Activated CD4-positive, alpha-beta memory T cell treated with anti-CD3 and anti-CD28 coated beads, Interleukin-2, amount 10 ng/mL, durations not matched to agents 7 days and 5 days (primary cell): ENCODE measurements at places on chromosomes 6 and 20. TPM values are rescaled to one million over a fixed set of nuclear protein-coding genes. Genes with fewer than 3 reads are reported as not detected.

GRCh38 chr20:25452333-25452732 lies 44.9 kb downstream of the GINS1 start:
- H3K27ac ChIP-seq = no peak overlapping the region
- no peaks in the 10 kb centered on the region for H3K4me1 ChIP-seq
- H3K4me3 ChIP-seq = no peak overlapping the region
- DNase-seq = no peak
- H3K36me3 ChIP-seq = peaks cover 20% of the 10 kb centered on the region
- no peaks in the 10 kb centered on the region for H3K27me3 ChIP-seq

DNA sequence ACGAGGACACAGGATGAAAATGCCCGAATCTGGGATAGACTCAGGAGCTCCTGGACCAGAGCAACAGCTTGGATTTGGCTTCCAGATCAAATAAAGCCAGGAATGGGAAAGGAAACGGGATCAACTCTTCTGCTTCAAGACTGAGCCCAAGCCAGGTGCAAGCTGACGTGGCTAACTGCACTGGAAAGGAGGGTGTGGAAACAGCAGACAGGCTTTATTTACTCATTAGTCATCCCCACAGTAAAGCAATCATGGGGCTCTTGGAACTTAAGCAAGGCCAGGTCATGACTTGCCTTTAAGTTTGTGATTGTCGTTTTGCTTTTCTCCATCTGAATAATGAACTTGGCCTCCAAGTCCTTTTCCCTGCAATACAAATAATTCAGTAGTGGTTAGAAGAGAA lies 45.2 kb downstream of the KIF16B start:
- DNase-seq = no peak
- no peaks in the 10 kb centered on the region for H3K4me1 ChIP-seq
- no peak overlapping the region for H3K27ac ChIP-seq

- no peaks in the 10 kb centered on the region for H3K27me3 ChIP-seq
- no peaks in the 10 kb centered on the region for H3K36me3 ChIP-seq
- H3K4me1 ChIP-seq = no peaks in the 10 kb centered on the region
- no peak overlapping the region for H3K4me3 ChIP-seq
- no peak overlapping the region for H3K27ac ChIP-seq
These were observed 473.1 kb upstream of the GJE1 start for GRCh38 chr6:141659582-141659981.

Gene CENPW
- total RNA-seq = 54.6 TPM

DNA sequence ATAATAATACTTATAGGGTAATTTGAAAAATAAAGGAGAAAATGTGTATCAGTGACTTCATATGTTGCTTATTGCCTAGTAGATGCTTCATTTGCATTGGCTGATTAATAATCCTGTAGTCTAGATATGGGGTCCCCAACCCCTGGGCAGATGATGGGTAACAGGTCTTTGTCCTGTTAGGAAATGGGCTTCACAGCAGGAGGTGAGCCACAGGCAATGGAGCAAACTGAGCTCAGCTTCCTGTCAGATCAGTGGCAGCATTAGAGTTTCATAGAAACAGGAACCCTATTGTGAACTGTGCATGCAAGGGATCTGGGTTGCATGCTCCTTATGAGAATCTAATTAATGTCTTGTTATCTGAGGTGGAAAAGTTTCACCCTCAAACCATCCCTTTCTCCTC lies 1049.5 kb upstream of the EPHA7 start:
- H3K27ac ChIP-seq = no peak overlapping the region
- H3K4me1 ChIP-seq = no peaks in the 10 kb centered on the region
- no peaks in the 10 kb centered on the region for H3K36me3 ChIP-seq
- DNase-seq = no peak
- no peaks in the 10 kb centered on the region for H3K27me3 ChIP-seq

- H3K4me3 ChIP-seq = no peak overlapping the region
- peaks cover 34% of the 10 kb centered on the region for H3K27me3 ChIP-seq
- no peaks in the 10 kb centered on the region for H3K36me3 ChIP-seq
- H3K4me1 ChIP-seq = no peaks in the 10 kb centered on the region
These were observed 6.0 kb downstream of the PDYN start for GRCh38 chr20:1987826-1988225.

- peaks cover 17% of the 10 kb centered on the region for H3K36me3 ChIP-seq
- no peak overlapping the region for H3K4me3 ChIP-seq
- no peak for DNase-seq
- H3K4me1 ChIP-seq = peaks cover 20% of the 10 kb centered on the region
These were observed 51.9 kb downstream of the HIVEP2 start for GRCh38 chr6:142893088-142893487.

DNA sequence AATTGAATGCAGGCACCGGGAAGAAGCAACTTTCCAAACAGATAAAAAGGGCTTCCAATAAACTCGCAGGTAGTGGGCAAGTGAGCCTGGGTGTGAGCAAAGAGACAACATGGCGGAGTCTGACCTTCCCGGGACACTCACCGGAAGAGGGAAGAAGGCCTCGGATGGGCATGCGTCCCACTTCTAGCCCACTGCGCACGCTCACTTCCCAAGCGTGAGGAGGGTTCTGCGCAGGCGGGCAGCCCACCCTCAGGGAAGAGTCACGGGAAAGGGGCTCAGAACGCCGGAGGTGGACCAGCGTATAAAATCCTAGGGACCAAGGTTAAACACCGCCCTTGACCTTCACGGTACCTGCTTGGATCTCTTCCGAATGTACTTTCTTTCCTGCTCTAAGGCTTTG lies 95.5 kb upstream of the AFDN start:
- no peak overlapping the region for H3K27ac ChIP-seq
- peaks cover 13% of the 10 kb centered on the region for H3K27me3 ChIP-seq
- DNase-seq = no peak
- no peaks in the 10 kb centered on the region for H3K4me1 ChIP-seq
- no peaks in the 10 kb centered on the region for H3K36me3 ChIP-seq

Gene LHFPL5
- not detected for total RNA-seq

GRCh38 chr6:142569676-142570075 lies 267.9 kb downstream of the ADGRG6 start:
- H3K4me3 ChIP-seq = no peak overlapping the region
- H3K27me3 ChIP-seq = no peaks in the 10 kb centered on the region
- H3K36me3 ChIP-seq = peaks cover 4% of the 10 kb centered on the region
- peak overlapping the region; percentile 19 for H3K27ac ChIP-seq

Gene HLA-DQA2
- total RNA-seq = not detected

GRCh38 chr6:22699151-22699550 lies 129.8 kb downstream of the HDGFL1 start:
- H3K4me3 ChIP-seq = no peak overlapping the region
- no peak for DNase-seq
- no peaks in the 10 kb centered on the region for H3K27me3 ChIP-seq
- H3K36me3 ChIP-seq = no peaks in the 10 kb centered on the region

Gene FOXQ1
- not detected for total RNA-seq

DNA sequence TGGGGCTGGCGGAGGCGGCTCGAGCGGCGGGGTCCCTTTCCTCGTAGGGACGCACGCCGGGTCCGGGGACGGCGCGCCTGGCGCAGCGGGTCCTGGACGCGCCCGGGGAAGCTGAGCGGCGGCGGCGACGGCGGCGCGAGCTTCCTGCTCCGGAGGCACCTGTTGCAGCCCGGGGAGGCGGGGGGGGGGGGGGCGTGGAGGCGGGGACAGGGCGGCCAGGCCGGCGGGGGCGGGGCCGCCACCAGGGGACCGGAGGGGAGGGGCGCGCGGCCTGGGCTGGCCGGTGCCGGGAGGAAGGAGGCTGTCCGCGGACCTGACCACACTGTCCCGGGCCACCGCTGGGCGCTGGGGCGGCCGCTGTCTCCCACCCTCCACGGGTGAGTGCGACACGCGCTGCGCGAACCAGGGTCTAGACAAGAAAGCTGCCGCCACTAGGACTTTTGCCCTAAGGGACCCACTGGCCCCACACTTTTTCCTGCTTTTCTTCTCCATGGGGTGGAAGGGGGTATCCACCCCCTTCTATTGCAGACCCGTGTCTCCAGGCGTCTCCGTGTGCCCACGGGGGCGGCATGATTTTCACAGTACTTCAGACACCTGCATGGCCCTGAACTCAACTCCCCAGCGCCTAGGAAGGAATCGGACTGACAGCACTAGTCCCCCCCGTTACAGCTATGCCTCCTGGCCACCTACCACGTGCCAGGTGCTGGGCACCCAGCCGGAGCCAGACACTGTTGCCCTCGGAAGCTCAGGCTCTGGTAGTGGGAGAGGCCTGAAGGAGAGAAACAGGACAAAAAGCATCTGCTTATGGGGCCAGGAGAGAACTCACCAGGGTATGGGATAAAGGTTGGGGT lies at the start of gene NFATC2:
Gene NFATC2, minus strand, starts transcription at position 149 of the 851 bp plus-strand sequence. CDS start 220 bp downstream, outside the sequence.
- peaks cover 36% of the 10 kb centered on the region for H3K36me3 ChIP-seq
- peak within 1 kb of the TSS; percentile 99 for H3K27ac ChIP-seq
- peaks cover 39% of the 10 kb centered on the region for H3K4me1 ChIP-seq
- DNase-seq = peak; percentile 60
- peak within 1 kb of the TSS; percentile 99 for H3K4me3 ChIP-seq

Gene WFDC5
- total RNA-seq = 0.63 TPM

Gene OR2H2
- total RNA-seq = not detected

DNA sequence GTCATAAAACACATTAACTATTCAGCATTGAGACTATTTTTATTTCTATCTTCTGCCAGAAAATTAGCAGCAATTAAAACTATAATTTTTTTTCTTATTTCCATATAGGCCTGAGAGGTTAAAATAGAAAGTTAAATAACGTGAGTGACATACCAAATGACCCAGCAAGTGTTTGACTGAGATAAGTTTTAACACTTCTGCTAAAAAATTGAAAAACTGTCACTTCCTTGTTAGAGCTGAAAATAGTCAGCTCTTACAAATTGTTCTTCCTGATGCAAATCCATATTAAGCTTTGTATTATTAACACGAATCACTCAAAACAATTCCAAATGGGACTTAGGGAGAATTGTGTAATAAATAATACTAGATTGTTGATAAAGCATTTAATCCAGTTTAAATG lies 26.5 kb upstream of the STX11 start:
- H3K4me3 ChIP-seq = no peak overlapping the region
- no peaks in the 10 kb centered on the region for H3K36me3 ChIP-seq
- peaks cover 2% of the 10 kb centered on the region for H3K27me3 ChIP-seq
- DNase-seq = no peak
- no peak overlapping the region for H3K27ac ChIP-seq

Gene DEFB118
- total RNA-seq = not detected

GRCh38 chr20:51695574-51696303 lies 72.5 kb downstream of the ATP9A start:
- peaks cover 11% of the 10 kb centered on the region for H3K4me1 ChIP-seq
- H3K27me3 ChIP-seq = peaks cover 29% of the 10 kb centered on the region
- H3K27ac ChIP-seq = no peak overlapping the region
- no peaks in the 10 kb centered on the region for H3K36me3 ChIP-seq

DNA sequence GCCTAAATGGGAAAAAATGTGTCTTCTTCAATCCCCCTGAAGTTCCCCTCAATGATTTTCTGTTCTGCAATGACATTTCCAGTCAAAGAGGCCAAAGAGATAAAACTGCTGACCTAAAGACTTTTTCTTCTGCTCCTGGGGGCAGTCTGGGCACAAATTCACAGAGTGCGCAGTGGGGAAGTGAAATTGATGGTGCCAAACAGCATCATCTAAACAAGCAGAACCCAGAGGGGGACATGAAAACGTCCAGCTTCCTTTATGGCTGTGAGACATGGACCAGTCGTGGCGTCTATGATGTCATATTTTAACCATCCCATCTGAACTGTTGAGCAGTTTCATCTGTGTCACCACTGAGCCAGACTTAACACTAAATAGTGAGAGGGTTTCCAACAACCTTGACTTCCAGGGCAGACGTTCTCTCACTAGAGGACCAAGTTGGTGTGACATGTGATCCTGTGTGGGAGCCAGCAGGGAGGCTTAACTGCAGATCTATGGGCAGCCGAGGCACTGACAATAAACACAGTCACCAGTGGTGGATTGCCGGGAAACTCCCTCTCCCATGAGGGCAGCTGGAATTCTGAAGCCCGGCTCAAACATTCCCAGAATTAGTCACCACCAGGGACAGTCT lies 12.4 kb downstream of the SCML4 start:
- peaks cover 2% of the 10 kb centered on the region for H3K27me3 ChIP-seq
- no peaks in the 10 kb centered on the region for H3K36me3 ChIP-seq
- H3K4me3 ChIP-seq = no peak overlapping the region
- peaks cover 2% of the 10 kb centered on the region for H3K4me1 ChIP-seq
- DNase-seq = no peak

- peaks cover under 1% of the 10 kb centered on the region for H3K4me1 ChIP-seq
- H3K27me3 ChIP-seq = peaks cover 18% of the 10 kb centered on the region
- H3K36me3 ChIP-seq = no peaks in the 10 kb centered on the region
These were observed 75.8 kb upstream of the E2F3 start for GRCh38 chr6:20325641-20326421.

DNA sequence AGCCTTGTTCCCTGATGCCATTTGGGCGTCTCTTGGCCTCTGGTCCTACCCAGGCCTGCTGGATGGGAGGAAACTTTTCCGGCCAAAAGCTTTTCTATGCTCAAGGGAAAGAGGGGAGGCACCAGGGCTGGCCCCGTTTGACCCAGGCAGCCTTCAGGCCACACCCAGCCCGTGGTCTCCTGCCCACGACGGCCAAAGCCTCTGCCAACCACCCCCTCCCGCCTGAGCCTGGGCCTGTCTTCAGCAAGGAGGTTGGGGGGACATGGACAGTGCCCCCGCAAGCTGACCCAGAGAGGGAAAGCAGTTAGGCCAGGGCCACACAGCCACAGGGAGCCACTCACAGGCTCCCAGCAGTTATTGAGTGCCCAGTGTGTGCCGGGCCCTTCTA lies 49.5 kb downstream of the SRC start:
- no peaks in the 10 kb centered on the region for H3K27me3 ChIP-seq
- no peak for DNase-seq
- H3K4me1 ChIP-seq = no peaks in the 10 kb centered on the region
- no peaks in the 10 kb centered on the region for H3K36me3 ChIP-seq
- H3K4me3 ChIP-seq = no peak overlapping the region

- H3K4me1 ChIP-seq = no peaks in the 10 kb centered on the region
- H3K4me3 ChIP-seq = no peak overlapping the region
- no peak for DNase-seq
These were observed 398.3 kb downstream of the C6orf118 start for GRCh38 chr6:164911151-164911550.

- H3K27me3 ChIP-seq = peaks cover 2% of the 10 kb centered on the region
- no peak for DNase-seq
- no peaks in the 10 kb centered on the region for H3K4me1 ChIP-seq
- H3K27ac ChIP-seq = no peak overlapping the region
- H3K36me3 ChIP-seq = no peaks in the 10 kb centered on the region
These were observed 47.4 kb upstream of the STX16 start for GRCh38 chr20:58603721-58604120.

DNA sequence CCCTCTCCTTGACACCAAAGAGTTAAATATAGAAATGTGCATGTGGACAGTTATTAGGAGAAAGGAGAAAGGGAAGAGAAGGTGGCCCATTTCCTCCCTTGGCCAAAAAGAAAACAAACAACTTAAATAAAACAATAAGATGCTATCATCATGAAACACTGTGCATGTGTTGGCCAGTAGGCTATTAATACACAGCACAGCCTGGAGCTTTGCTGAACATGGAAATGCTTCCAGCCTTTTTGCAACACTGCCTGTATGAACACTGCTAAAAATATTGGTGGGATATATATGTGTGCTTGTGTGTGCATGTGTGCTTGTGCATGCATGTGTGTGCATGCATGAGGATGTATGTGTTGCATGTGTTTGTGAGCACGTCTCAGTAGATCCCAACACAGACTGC lies 100.4 kb downstream of the LY86 start:
- no peak overlapping the region for H3K27ac ChIP-seq
- H3K4me1 ChIP-seq = peaks cover 41% of the 10 kb centered on the region
- no peaks in the 10 kb centered on the region for H3K36me3 ChIP-seq
- no peak for DNase-seq
- H3K27me3 ChIP-seq = peaks cover 28% of the 10 kb centered on the region

Gene HRH3
- total RNA-seq = not detected
